Left renal pelvis (tissue), 4 donors: ENCODE measurements at places on chromosomes 4 and X. TPM values are rescaled to one million over a fixed set of nuclear protein-coding genes. Genes with fewer than 3 reads are reported as not detected.

Gene COX7B2
- not detected for polyA plus RNA-seq

DNA sequence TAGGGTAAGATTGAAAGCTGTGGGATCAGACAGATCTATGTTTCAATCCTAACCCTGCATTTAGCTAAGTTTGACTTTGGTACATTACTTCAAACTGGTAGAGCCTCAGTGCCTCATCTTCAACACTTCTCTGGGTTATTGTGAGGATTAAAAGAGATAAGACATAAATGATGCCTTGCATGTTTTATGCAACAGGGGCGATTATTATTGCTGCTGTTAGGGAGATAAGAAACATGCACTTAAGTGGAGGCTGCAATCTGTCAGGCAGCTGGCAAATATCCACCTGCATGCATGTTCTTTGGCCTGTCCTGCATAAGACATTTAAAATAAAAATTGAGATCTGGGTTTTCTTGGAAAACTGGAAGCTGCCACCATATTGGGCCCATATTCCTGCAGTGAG, 24.6 kb downstream of the UNC5C start:
- DNase-seq: no peak

- DNase-seq: no peak
Observed at GRCh38 chr4:82770607-82771006, 28.0 kb downstream of the SCD5 start.

DNA sequence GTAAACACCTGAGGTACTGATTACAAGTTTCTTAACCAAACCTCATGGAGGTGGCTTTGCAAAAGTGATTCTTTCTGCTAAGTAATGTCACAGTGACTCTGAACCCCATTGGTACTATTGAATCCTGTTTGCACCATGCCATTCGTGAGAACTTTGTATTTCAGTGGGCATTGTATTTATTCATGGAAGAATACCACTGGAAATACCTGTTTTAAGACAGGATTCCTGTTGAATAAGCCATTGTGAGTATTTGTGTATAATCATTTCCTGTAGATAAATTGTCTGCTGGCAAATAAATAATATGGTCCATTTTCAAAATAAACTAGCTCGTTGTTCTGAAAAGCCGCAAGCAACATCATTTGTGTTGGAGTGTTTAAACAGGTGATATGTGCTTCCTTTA, 136.4 kb upstream of the GUCY1A1 start:
- DNase-seq: no peak

GRCh38 chr4:81631958-81632441, 160.3 kb upstream of the RASGEF1B start:
- DNase-seq: peak; percentile 41

Gene FGF16
- 6.3 TPM for polyA plus RNA-seq

DNA sequence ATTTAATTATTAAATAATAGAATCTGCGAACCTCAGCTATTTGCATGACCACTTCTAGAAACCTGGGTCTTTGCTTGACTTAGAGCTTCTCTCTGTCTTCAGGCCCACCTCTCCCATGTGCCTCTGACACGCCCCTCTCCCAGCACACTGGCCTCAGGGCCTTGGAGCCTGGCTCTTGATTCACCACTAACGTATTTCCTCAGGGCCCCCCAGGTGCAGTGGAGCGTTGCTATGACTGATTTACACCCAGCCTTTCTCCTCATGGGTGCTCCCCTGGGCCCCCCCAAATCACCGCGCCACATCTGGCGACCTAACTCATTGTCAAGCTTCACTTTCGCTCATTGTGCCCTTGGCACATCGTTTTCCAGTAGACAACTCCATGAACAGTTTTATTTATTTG, 37.9 kb upstream of the TENM3 start:
- DNase-seq: no peak

- DNase-seq: no peak
Observed at GRCh38 chr4:145808021-145808650, 128.2 kb downstream of the C4orf51 start.

- DNase-seq: no peak
Observed at GRCh38 chrX:147376601-147377422, 534.9 kb upstream of the FMR1 start.
